ENCODE measurements at places on chromosomes 6 and 20. TPM values are rescaled to one million over a fixed set of nuclear protein-coding genes. Genes with fewer than 3 reads are reported as not detected.

- DNase-seq, result no peak
These were observed 66.0 kb upstream of the STX16 start for GRCh38 chr20:58584881-58585752.

DNA sequence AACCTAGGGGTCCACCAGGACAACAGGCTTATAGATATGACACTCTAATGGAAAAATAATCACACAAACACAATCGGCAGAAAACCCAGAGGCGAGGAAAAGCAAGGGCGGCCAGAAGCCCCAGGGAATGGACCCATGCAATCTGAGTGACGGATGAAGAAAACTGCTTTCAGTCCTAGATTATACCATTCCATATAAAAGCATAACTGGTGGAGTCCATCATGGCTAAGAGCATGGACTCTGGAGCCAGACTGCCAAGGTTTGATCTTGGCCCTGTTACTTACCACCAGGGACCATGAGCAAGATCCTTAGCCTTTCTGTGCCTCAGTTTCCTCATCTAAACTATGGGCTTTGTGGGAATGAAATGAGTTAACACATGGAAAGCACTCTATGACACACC is 3.7 kb downstream of the SLC22A16 start:
- DNase-seq, result no peak

- peak; percentile 43 for DNase-seq
These were observed 235.1 kb upstream of the ZNF217 start for GRCh38 chr20:53828682-53829254.

GRCh38 chr6:168737481-168737880 is 296.5 kb downstream of the SMOC2 start:
- no peak for DNase-seq

DNA sequence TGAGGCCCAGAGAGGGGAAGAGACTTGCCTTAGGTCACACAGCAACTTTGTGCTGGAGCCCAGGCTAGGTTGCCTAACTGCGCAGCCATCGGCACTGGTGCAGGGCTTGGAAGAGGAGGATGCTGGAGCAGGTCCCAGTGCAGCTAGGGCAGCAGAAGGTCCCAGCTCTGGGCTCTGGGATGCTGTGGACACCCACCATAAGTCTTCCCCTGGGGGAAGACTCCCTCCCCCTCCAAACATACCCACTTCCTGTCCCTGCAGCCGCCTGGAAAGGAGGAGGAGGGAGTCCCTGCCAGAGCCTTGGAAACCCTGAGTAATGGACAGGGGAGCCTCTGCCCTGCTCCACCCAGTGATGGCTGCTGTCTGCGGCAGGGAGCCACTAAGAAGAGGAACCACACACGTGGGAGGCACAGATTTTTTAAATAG is 93.6 kb downstream of the NCR2 start:
- DNase-seq, result no peak

GRCh38 chr6:126048635-126049034 is 62.3 kb downstream of the TRMT11 start:
- no peak for DNase-seq

DNA sequence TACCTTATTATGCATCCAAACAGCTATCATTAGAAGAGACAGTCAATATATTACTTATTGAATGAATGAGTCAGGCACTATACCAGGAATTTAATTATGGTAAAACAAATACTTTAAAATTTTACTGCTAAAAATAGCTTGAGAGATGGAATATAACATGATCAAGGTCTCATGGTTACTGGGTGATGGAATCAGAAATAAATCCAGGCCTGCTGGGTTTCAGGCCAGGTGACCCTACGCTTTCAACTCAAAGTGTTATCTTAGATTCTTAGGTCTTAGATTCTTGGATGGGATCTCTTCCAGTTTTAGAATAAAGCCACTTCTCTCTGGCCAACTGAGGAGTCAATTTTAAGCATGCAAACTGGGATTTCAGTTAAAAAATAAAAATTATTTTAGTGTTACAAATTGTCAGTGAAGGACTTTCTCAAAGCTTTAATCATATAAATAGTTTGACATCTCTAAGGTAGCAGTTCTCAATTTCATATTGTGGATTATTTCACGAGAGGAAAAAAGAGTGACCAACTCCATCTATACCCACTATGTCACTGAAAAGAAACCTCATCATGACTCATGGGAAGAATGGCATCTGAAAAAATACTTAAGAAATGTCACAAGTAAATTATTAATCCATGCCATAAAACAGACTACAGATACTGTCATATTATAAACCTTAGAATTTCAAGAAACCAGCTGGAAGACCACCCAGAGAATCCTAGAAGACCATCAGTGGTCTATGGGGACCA is 283.4 kb upstream of the RUNX2 start:
- DNase-seq, result no peak

DNA sequence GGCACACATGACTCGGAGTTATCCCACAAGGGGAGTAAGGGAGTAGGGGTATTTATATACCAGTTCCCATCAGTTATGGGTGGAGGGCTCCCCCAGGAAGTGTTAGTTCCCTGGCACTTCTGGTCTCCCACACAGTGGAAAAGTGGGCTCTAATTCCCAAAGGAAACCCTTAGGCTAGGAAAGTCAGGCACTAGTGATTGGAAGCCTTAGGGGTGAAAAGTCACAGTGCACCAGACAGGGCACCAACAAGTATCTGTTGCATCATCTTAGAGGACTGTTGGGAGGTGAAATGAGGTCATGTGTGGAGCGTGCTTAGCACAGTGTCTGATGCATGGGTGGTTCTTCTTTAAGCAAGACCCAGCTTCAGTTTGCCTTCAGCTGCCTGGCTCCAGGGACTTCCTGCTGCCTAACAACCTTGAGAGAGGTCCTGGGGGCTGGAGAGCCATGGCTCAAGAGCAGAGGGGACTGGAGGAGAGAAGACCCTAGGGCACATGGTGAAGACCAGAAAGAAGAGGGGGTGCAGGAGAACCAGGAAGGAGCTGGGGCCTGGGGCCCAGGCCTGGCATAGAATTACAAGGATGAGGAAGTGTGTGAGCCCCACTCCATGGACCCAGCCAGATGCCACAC is 7.5 kb upstream of the FOXP4 start:
- DNase-seq, result no peak

GRCh38 chr6:160226118-160226591 is 32.5 kb downstream of the SLC22A2 start:
- no peak for DNase-seq

- no peak for DNase-seq
These were observed 1.1 kb upstream of the SAMD5 start for GRCh38 chr6:147507162-147508041.

GRCh38 chr6:156752666-156753301 is 24.4 kb upstream of the ARID1B start:
- DNase-seq, result no peak

DNA sequence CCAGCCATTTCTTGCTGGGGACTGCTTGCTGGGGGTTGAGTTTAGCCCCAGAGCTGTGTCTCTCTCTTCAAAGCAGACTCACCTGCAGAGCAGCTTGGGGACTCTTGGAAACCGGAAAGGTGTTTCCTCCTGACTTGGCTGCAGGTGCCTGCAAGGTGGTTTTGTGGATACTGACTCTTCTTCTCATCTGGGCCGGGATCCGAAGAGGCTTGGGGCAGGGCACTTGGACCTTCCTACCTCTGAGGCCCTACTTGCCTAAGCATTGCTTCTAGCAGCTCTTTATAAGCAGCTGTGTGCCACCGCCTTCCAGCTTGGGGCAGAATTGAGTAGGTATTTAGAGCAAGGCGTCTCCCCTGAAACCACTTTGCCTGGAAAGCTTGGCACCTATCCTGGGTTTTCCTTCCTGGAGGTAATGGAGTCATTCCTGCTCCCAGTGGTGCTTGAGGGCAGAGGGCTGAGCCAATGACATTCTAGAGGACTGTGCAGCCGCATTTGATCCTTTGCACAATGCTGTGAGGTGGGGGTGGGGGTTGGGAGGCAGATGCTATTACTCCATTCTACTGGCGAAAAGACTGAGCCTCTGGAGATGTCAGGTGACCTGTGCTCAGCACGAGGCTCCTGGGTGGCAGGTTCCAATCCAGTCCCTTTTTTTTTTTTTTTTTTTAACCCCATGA is 3.4 kb upstream of the CTSZ start:
- peak; percentile 76 for DNase-seq

DNA sequence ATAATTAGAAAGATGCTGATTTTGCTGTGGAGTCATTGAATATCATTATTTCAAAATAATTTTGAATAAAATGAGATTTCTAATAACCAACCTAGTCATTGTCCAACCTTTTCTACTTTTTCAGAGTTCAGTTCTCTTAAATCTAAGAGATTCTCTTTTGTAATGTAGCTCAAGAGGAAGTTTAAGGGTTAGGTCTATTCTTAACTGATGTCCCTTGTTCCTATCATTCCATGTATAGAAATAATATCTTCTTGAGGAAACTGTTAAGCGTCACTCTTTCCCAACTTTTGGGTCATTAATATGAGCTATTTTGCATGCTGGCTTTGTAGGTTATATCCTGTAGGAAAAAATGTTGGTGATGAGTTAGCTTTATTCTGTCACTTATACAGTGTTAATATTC is 27.0 kb downstream of the RNF144B start:
- DNase-seq, result no peak

GRCh38 chr20:48844996-48845395 is 17.2 kb upstream of the PREX1 start:
- DNase-seq, result no peak

GRCh38 chr6:35922139-35922554 is 1.2 kb upstream of the SRPK1 start:
- DNase-seq, result no peak

Gene IER3
- total RNA-seq, result 64.1 TPM

Gene SUMO4
- total RNA-seq, result 3.0 TPM

Gene PI3
- total RNA-seq, result 0.88 TPM

Gene PHACTR3
- 0.29 TPM for total RNA-seq

Gene C20orf202
- 0.33 TPM for total RNA-seq

Gene KCNK16
- not detected for total RNA-seq

Gene GTF3C6
- total RNA-seq, result 29.6 TPM

Gene DNAAF9
- total RNA-seq, result 15.7 TPM

Gene RNF8
- 7.8 TPM for total RNA-seq

Gene FGD2
- 51.4 TPM for total RNA-seq

Gene ZDHHC14
- 4.8 TPM for total RNA-seq

Data from breast epithelium (tissue), 4 donors.